IPS DF 6.9 (cell line): ENCODE measurements at places on chromosomes 4 and X.

DNA sequence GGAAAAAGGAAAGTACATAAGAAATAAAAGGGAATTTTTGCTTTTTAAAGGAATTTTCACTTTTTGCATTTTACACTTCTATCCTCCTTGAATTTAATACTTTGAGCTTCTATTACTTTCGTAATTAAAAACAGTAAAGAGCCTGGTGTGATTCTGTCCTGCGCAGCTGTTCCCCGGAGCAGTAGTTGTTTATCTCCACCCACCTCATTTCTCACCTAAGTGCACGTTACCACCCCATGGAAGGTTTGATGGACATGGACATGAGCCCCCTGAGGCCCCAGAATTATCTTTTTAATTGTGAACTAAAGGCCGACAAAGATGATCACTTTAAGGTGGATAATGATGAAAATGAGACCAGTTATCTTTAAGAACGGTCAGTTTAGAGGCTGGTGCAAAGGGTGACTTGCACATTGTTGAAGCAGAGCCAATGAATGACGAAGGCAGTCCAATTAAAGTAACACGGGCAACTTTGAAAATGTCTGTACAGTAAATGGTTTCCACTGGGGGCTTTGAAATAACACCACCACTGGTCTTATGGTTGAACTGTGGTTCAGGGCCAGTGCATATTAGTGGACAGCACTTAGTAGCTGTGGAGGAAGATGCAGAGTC lies 52.1 kb upstream of the TEX13D start:
- DNase-seq: no peak

DNA sequence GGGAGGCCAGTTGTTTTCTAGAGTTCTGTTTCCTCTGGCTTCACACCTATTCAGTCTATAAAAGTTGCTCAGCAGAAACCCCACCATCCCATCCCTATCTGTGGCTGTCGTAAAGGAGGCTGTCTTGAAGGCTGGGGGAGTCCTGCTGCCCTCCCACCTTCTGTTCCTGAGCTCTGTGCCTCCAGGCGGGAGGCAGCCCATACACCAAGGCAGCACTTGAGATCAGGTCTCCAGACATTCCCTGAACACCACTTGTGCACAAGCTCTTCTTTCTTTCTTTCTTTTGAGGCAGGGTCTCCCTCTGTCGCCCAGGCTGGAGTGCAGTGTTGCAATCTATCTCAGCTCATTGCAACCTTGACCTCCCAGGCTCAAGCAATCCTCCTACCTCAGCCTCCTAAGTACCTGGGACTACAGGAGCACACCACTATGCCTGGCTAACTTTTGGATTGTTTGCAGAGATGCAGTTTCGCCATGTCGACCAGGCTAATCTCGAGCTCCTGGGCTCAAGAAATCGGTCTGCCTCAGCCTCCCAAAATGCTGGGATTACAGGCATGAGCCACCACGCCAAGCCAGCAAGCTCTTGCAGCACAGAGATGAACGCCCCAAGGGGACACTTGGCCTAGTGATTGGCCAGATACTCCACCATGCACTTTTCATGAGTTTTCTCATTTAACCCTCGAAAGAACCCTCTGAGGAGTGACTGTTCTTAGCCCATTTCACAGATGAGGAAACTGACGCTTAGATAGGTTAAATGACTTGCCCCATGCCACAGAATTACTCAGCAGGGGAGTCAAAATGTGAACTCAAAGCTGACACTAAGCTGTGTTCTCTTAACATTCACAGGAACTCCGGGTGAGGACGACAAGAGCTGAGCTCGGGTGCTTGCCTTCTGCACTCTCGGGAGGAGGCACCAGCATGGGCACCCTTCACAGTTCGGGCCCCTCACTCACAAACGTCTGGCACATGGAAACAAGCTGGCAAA lies 55.8 kb upstream of the ENPP6 start:
- no peak for DNase-seq

GRCh38 chr4:184344899-184345572 lies 127.4 kb upstream of the ENPP6 start:
- no peak for DNase-seq

- no peak for DNase-seq
These were observed at the start of gene IGFBP7 for GRCh38 chr4:57109847-57110639. Gene IGFBP7, minus strand, starts transcription at chr4:57110385. Its CDS starts 34 bp downstream, at chr4:57110351.

GRCh38 chr4:159283696-159284095 lies 180.8 kb downstream of the RAPGEF2 start:
- no peak for DNase-seq

GRCh38 chrX:51608766-51609165 lies 9.9 kb downstream of the CENPVL3 start:
- DNase-seq: no peak

- no peak for DNase-seq
These were observed 71.2 kb downstream of the TRPC5 start for GRCh38 chrX:112011376-112011775.
